ENCODE measurements at places on chromosomes 4 and X.

- DNase-seq: no peak
Observed at GRCh38 chr4:5919044-5919443, 26.2 kb upstream of the CRMP1 start.

DNA sequence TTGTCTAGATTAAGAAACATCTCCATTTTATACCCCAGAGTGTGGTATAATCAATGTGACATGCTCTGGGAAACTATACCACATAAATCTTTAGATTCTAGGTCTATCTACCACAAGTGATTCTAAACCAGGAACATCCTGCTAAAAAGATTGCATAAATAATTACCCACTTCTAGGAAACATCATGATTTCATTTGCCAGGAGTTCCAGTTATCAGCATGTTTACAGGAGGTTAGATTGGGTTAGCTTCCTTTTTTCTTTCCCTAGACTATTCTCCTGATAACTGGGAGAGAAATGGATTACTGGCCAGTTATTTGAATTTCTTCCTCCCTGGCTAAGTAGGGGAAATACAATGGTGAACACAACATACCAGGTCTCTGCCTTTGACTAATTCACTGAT lies 230.3 kb upstream of the BOD1L1 start:
- DNase-seq: no peak

DNA sequence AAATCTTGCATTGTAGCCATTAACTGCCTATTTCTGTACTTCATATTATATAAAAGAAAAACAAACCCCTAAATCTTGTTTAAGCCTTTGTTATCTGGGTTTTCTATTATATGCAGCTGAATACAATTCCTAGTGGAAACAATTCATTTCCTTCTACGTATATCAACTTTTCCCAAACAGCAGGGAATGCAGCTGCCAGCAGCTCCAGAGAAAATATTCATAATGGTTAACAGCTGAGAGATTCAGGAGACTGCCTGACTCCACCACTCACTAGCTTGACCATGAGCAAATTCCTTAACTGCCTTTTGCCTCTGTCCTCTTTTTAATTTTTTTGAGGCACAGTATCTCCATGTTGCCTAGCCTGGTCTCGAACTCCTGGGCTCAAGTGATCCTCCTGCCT lies 146.2 kb downstream of the SPATA18 start:
- DNase-seq: no peak

DNA sequence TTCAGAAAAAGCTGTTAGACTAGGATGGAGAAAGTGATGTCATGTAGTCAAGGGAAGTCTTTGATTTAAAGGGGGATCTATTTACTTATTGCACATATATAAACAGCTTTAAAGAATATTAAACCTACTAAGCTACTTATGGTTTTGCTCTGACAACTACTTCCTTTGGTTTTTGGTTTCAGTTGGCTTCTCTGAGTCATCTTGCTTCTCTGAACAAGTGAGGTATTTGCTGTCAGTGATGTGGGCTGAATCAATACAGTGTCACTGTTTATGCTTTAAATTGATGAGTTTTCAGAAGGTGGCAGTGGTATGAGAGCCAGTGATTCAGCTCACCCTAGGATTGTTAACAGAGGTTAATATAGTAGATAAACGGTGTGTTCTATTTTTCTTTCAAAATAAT lies 75.1 kb downstream of the CEP44 start:
- no peak for DNase-seq

DNA sequence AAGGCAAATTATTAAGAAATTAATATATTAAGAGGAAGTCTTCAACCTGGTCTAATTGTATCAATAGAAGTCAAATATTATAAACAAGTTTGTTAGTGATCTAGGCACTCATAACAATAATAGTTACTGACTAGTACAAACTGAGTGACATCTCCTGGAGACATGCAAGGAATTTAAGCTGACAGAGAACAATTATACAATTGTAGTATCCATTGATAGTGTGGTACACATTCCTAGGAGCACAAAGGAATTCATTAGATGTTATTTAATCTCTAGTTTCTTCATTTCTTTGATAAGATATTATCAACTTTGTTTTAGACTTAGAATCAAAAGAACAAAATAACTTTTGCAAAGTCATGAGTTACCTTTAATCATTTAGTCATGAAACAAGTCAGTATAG lies 1048.6 kb downstream of the PCDH7 start:
- no peak for DNase-seq

GRCh38 chr4:151226004-151226932 lies 50.7 kb upstream of the PRSS48 start:
- DNase-seq: no peak

GRCh38 chr4:6619116-6619465 lies 21.4 kb upstream of the MRFAP1 start:
- DNase-seq: no peak

DNA sequence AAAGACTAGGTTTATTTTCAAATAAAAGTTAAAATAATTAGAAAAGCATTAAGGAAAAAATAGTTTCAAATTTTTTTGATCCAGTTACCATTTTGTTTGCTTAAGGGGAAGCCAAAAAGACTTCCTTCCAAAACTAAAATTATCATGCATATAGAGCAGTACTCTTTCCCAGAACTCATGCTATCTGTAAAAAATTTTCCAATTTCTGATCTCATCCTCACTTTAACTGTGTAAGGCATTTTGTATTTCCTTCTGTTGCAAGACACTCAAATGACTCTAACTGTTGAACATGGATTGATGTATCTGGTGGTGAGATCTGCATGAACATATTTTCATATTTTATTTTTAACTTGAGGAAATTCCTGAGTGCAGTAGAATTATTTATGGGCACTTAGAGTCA lies 150.1 kb downstream of the ADAM29 start:
- DNase-seq: no peak

- DNase-seq: no peak
Observed at GRCh38 chrX:40104630-40104984, 6.8 kb upstream of the BCOR start.

DNA sequence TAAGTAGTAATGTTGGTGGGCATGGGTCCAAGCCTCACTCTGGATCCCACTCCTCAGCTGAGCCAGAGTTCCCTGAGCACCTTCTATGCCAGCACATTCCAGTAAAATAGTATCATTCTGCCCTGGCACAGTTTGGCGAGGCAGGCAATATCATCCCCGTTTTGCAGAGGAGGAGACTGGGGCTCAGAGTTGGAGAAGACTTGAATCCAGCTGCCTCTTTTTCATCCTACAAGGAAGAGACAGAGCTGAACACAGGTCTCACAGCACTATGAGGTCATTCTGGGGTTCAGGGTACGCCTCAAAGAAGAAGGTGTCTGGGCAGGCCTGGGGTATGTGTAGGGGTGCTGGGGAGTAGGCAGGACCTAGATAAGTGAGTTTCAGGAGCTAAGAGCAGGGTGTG lies 103.9 kb upstream of the STX18 start:
- no peak for DNase-seq

- DNase-seq: no peak
Observed at GRCh38 chrX:110173192-110174175, 144.4 kb downstream of the AMMECR1 start.

- no peak for DNase-seq
Observed at GRCh38 chr4:76658231-76659102, 223.4 kb downstream of the SHROOM3 start.

DNA sequence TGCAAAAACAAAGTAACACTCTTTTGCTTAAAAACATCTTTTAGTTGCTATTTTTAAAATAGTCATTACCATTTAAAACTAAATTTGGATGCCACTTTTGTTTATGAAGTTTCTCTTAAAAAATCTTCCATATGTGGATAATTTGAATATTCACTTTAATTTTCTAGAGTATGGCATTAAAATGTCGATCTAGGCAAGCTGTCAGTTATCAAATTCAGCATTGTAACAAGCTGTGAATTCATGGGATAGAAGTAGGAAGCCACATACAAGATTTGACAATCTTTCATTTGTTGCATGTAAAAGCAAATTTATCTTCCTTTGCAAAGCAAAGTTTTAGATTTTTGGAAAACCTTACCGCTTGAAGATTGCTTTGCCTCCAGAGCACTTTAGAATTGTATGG lies 191.5 kb downstream of the ARHGAP10 start:
- no peak for DNase-seq

GRCh38 chrX:136816975-136817374 lies 36.2 kb upstream of the ARHGEF6 start:
- no peak for DNase-seq

DNA sequence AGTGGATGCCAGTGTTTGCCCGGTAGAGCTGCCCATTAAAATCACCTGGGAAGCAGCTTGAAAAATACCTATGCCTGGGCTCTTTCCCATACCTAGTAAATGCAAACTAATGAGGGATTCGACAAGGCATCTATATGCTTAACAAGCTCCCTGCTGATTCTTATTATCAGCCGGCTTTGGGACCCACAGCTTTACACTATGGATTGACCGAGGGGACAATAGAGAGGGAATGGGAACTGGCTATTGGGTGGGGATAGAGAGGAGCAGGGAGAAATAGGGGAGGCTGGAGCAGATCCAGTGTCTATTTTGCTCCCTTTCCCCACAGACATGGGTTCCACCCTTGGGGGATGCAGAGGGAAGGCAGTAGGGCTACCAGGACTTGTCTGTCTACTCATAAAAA lies 103.1 kb upstream of the TEX13D start:
- DNase-seq: no peak

DNA sequence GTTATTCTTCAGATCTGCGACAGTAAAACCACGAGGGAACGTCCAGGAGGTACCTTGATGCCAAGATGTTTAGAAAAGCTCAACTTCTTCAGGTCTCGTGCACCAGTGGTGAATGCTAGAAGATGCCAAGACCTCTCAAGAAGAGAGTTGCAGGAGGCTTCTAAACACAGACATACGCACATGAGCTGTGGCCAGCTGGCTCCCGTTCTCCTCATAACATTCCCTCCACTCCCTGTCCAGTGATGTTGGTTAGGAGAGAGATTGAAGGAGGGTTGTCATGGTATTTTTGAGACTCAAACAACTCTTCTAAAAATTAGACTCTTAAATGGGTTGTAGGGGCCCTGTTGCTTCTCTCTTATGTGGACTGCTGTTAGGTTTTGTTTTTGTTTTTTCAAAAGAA lies 184.3 kb downstream of the QDPR start:
- no peak for DNase-seq

DNA sequence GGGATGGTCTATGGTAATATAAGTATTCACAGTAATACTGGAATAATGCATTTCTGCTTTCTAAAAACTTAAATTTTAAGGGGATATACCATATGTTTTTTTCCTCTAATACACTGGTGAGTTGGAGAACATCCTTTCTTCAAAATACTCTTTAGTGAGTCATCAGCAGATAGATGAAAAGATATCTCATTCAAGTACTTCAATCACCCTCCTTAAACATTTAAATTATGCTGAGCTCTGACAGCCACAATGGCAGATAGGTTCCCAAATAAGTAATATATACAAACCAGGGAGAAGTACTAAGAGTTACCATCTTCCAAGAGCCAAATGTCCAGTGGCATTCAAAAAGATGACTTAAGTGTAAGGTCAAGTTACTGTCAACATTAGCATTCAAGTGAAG lies 52.2 kb downstream of the AMMECR1 start:
- DNase-seq: no peak
